Stimulated activated CD4-positive, alpha-beta T cell treated with anti-CD3 and anti-CD28 coated beads, Interleukin-15, amount 100 ng/mL, for 1 hour (primary cell): ENCODE measurements at places on chromosomes 6 and 20.

GRCh38 chr6:156781861-156782631, 4.9 kb downstream of the ARID1B start:
- no peak for DNase-seq

GRCh38 chr6:37589941-37590340, 90.2 kb upstream of the CCDC167 start:
- no peak for DNase-seq

DNA sequence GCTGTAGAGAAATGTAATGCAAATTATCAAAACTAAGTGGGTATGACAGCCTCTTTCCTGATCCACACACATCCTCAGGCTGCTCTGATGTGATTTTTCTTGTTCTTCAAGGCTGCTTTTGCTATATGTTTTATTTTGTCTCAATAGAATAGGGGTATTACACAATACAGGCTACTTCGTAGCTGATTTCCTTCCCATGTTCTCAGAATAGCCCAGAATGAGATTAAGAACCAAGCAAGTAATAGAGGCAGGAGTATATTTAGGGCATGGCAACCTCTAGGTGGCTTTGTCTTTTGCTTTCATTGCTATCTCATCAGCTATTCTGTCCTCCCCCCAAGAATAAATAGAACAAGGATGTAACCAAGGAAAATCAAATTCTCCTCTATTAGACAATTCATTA, 241.8 kb downstream of the ALDH8A1 start:
- no peak for DNase-seq

- DNase-seq = no peak
Measured at GRCh38 chr6:18904681-18905080, 517.5 kb downstream of the RNF144B start.

GRCh38 chr6:41161851-41162552, 914 bp downstream of the TREM2 start:
- DNase-seq = no peak
